ENCODE measurements at places on chromosomes 12 and 14.

DNA sequence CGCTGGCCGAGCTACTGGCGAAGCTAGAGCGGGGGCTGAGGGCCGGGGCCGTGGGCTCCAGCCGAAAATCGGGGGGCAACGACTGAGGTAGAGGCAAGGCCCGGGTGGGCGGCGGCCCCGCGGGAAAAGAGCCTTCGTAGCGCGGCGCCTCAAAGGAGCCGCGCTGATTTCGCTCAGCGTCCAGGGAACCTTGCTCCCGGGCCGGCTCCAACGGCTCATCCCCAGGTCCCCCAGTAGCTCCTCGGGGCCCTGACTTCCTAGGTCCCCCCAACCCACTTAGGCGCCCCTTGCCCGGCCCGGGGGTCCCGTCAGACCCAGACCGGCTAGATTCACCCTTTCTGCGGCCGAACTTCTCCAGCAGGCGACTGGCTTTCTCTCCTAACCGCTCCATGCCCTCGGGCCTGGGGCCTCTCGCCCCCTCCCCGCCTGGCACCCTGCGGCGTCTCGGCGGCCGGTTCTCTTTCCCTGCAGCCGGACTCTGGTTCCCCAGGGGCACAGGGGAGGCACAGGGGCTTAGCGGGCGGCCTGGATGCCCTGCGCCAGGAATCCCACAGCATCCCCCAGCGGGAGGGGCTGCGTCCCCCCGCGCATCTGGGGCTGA lies 375 bp downstream of the AJUBA start:
- no peak for DNase-seq

GRCh38 chr14:71856199-71856919 lies 75.9 kb upstream of the RGS6 start:
- DNase-seq, result no peak

GRCh38 chr12:21500786-21501257 lies 613 bp downstream of the RECQL start:
- no peak for DNase-seq

DNA sequence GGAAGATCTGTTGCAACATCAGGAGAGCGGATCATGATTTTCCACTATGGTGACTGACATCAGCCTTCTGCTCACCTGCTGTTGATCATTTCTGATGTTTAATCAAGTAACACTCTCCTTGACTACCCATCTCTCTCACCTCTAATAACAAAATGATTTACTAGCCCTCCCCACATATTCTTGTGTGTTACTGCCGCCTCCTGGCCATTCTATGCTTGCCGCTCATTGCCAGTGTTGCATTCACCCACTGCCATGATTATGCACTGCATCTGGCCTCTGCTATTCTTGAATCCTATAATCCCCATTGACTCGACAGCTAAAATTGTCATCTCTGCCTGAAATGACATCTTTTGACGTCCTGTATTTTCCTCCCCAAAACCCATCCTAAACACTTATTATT lies 113.8 kb downstream of the RERGL start:
- no peak for DNase-seq

- no peak for DNase-seq
Measured at GRCh38 chr14:104547310-104547997, 32.1 kb upstream of the C14orf180 start.

DNA sequence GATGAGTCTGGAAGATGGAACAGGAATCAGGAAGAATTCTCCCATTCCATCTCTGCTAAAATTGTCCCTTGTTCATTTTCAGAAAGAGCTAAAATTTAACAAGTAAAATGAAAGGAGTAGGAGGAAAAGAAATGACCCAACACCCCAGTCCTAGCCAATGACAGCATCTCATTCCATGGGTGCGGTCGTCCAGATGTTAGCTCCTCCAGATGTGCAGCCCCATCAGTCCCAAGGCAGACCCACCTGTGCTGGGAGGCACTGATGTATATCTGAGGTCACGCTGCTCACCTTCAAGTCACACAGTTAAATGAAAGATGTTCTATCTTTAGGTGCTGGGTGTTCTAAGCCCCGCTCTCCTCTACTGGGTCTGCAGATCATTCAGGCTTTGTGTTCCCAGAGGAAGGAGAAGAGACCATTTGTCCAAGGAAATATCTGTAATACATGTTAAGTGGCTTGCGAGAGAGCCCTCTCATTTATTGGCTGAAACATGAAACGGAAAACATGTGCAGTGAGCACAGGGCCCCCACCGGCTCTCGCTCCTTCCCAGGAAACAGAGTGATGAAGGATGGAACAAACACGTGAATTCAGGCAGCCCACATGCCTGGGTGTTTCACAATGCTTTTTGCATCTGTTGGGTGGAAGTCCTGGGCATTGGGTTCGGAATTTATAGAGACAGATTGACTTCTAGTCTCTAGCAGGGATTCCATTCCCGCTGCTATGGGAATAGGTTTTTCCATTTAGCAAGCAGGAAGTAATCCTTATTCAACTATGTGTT lies 294.6 kb downstream of the NUAK1 start:
- peak; percentile 69 for DNase-seq

- DNase-seq, result no peak
Measured at GRCh38 chr12:49057888-49058287, 2.7 kb downstream of the KMT2D start.

GRCh38 chr12:82645414-82645813 lies 41.3 kb upstream of the TMTC2 start:
- no peak for DNase-seq

DNA sequence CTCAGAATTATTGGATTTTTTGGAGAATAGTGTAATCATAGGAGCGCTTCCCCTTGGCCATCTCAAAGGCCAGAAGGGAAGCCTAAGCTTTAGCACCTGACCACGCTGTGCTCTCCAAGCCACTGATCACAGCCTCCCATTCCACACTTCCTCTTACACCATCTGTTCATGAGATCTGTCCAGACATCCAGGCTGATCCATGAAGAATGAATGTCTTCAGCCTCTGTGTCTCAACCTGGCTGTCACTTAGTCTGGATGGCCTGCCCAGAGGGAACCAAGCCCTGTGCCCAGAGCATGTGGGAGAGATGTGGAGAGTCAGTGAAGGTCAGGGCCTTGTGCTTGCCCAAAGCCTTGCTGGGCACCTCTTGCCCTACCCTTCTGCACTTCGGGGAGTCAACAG lies 40.5 kb downstream of the TSPAN11 start:
- no peak for DNase-seq

DNA sequence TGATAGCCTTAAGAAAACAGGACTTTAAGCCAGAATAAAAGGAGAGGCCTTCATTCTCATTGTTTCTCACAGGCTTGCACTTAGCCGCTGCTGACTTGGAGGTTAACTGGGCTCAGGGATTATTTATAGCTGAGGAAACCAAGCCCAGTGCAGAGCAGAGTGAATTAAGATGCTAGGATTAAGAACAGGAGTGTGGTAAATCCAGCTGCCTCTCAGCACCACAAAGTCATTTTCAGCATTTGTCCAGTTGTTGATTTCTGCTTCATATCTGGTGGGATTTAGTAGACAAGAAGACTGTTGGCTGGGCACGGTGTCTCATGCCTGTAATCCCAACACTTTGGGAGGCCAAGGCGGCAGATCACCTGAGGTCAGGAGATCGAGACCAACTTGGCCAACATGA lies 14.3 kb upstream of the KRT73 start:
- DNase-seq, result no peak

DNA sequence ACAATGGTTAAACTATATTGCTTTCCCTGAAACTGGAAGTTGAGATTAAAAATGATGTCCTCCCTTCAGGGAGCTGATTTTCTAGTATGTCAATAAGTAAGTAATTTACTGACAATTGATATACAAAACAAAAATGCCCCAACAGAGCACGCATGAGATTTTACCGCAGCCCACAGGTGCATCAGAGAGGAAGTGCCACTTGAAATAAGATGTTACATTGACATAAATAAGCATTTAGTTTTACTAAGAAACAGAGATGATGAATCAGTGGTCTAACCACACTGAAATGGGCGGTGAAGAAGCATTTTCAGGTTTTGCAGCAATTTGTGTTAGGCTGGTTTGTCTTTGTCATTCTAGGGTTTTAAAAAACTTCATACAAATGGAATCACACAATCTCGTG lies 8.8 kb upstream of the CLECL1 start:
- DNase-seq, result no peak

DNA sequence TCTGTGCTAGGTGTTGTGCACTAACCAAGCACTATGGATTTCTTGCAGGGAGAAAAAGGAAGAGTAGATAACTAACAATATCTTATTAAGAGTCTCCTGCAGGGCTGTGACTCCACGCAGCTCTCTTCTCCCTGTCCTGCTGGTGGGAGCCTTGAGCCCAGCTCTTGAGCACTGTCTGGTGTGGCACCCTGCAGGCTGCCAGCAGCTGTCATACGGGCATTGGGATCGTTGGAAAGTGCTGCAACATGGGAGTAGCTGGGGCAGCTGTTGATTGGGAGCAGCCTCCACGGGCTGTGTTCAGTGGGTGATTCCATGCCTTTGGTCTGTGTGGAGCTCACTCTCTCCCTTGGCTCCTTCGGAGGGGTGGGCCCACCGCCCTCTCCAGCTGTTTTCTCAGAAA lies 125.3 kb downstream of the FBXL14 start:
- no peak for DNase-seq

DNA sequence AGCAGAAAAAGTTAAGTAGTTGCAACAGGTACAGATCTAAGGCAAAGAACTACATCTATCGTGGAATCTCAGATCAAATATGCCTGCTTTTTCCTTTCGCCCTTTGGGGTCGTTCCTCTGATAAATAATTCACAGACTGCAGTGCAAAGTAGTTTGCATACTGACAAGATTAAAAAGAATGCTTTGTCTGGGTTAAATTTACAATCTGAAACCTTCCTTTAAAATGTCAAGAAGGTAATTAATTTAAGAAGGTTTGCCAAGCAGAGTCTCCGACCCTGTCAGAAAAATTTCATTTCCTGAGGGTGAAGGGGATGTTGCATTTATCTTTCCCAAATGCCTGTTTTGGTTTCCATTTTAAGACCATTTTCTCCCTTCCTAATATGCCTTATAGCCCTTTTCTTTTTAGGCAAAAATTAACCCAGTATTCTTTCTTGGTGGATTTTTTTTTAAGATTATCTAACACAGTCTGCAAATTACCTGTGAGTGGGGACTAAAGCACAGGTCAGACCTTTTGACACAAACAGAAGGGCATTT lies 406.9 kb downstream of the LRIG3 start:
- DNase-seq, result no peak

GRCh38 chr14:40113671-40114070 lies 681.4 kb upstream of the FBXO33 start:
- no peak for DNase-seq

GRCh38 chr14:89240414-89240813 lies 176.6 kb downstream of the FOXN3 start:
- DNase-seq, result peak; percentile 52

- no peak for DNase-seq
Measured at GRCh38 chr14:101333335-101334280, 227.7 kb upstream of the DIO3 start.

DNA sequence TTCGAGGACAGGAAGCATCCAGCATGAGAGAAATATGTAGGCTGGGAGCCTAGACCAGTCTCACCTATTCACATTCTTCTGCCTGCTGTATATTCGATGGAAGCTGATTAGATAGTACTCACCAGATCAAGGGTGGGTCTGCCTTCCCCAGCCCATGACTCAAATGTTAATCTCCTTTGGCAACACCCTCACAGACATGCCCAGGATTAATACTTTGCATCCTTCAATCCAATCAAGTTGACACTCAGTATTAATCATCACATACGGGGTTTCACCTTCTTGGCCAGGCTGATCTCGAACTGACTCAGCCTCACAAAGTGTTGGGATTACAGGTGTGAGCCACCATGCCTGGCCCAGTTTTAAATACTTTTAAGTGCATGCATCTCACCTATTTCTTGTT lies 30.5 kb upstream of the SLC10A1 start:
- DNase-seq, result no peak

DNA sequence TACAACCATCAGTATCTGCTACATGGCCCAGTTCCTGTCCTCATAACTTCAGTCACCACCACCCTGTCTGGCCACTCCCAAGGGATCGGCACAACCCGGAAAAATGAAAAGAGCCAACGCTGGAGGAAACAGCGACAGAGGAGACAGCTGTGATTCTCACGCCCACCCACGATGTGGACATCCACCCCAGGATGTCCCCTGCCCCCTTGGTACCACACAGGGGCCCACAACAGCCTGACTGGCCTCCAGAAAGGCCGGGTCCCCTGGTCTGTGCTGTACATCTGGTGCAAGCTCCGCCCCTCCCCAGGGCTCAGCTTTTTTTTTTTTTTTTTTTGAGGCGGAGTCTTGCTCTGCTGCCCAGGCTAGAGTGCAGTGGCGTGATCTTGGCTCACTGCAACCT lies 12.5 kb downstream of the RPS6KL1 start:
- DNase-seq, result no peak

DNA sequence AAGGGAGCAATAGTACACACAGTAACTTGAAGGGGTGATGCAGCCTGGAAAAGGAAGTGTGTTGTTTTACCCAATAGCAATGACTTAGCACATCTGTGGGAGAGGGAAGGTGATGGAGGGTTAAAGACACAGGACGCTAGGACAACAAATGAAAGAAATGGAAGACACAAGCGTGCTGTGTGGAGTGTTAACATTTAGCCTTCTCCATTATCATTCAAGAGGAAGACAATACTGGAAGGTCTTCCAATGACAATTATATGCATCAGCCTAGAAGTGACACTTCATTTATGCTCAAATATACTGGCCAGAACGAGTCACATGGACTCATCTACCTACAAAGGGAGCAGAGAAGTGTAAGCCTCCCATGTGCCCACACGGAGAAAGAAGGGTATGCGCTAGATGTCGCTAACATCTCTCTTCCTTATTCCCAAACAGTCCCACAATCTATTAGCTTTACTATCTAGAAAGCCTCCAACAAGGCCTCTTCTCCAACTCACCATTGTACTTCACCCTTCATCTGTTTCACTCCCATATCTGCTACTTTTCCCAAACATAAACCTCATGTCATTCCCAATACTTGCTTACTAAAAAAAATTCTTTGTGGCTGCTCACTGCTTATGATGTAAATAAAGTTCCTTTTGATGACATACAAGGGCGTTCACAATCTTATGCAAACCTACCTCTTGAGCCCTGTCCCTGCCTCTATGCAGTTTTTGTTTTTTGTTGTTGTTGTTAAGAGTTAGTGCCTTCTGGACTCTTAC lies 20.3 kb downstream of the PPM1H start:
- DNase-seq, result no peak

GRCh38 chr14:51816031-51816430 lies 44.4 kb upstream of the GNG2 start:
- DNase-seq, result no peak

GRCh38 chr12:75087654-75088053 lies 122.0 kb downstream of the KCNC2 start:
- no peak for DNase-seq
